Bone marrow (tissue), 2 donors: ENCODE measurements at places on chromosomes 5 and 9.

GRCh38 chr9:30630459-30630858, 1754.0 kb upstream of the ACO1 start:
- no peak for DNase-seq

GRCh38 chr9:138082918-138083636, 205.5 kb downstream of the CACNA1B start:
- DNase-seq: no peak

DNA sequence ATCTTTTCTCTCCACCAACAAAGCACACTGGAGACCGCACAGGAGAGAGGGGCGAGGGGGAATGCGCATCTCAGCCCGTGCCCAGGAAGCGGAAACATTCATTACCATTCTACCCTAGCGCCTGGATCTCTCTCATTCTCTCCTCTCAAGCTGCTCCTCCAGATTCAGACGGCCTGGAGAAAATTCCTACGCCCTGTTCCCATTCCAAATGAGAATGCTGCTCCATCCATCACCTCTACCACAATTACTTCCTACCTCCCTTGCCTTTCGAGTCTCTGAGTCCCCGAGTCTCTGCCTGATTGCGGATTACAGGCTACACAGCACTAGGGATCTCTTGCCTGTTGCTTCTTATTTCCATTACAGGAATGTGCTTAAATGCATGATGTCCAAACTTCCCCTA, 6.7 kb downstream of the DDX31 start:
- no peak for DNase-seq

GRCh38 chr5:100762108-100762507, 141.0 kb downstream of the ST8SIA4 start:
- DNase-seq: no peak

DNA sequence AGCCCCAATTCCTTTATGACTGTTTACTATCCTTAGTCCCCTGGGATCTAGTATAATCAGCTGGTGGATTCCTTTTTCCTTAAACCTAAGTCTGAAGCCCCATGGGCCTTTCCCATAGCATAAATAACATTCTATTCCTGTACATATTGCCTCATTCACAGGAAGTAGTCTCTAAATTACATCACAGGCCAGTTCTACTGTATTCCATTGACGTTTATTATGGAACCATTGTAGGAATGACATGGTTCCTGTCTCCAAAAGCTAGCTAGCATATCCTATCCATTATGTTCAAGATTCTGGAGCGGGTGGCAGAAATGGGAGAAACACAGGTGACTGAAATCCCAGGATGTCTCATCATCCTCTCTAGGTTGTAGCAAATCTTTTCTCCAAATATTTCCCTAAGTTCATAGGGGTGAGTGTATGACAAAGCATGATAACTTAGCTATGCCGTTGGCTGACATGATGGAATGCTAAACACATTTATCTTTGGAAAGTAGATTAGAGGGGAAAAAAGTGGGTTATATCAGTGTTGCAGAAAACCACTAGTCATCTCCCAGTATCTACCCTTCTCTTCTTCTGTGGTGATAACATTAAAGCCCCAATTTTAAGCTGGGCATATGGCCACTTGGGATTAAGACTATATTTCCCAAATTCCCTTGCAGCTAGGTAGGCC, 140.1 kb downstream of the FGF1 start:
- DNase-seq: no peak

- DNase-seq: no peak
Observed at GRCh38 chr5:83034528-83035207, 42.5 kb downstream of the TMEM167A start.

DNA sequence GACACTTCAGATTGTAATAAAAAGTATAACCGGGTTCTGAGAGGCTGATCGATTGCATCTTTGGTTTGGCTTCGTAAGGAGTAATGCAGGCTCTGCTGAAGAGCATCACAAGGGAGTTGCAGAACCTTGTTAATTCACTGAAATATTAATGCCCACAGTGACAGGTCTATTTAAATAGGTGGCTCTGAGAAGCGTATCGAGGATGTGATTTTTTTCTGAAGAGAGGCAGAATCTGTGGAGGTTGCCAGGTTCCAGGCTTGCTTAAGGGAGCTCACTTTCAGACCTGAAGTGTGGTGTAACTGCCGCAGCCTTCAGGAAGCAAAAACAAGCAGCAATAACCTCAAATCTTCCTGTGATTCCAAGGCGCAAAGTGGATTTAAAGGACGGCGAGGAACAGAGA, 80.3 kb downstream of the ANKRD33B start:
- DNase-seq: no peak

DNA sequence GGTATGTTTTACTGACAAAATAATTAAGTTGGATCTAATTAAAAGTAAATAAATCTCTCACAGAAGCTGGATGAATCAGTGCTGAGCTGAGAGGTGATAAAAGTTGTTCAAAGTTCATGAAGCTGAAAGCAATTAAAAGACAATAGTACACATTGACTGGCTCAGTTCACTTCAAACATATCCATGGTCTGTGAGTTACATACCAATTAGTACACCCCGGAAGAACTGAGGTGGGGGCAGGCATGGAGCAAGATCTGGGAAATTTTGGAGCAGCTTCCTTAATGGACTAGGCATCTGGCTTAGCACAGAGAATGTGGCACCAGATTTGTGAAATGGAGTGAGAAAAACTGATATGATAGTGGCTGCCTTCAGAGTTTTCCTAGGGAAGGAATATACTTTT, 152.7 kb downstream of the ATP10B start:
- no peak for DNase-seq

GRCh38 chr5:160272264-160272663, 40.1 kb downstream of the CCNJL start:
- no peak for DNase-seq

GRCh38 chr9:88965473-88965872, 25.8 kb upstream of the S1PR3 start:
- no peak for DNase-seq

DNA sequence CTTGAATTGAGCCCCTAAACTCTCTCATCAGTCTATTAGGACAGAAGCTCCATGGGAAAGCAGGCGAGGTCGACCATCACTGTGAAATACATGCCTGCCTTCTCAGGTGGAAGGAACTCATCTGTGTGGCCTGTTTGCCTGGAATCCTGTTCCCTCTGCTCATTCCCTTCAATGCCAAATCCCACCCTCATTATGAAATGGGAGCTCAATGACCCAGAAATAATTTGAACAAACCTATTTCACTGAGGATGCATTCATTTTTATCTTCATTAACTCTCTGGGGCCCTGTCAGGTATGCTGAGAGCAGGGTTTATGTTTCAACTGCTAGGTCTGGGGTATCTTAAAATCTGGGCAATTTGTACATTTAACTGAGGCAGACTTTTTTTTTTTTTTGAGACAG, 142.2 kb downstream of the MED27 start:
- DNase-seq: no peak

- DNase-seq: no peak
Observed at GRCh38 chr9:77454663-77455062, 193.5 kb downstream of the GNA14 start.

GRCh38 chr5:124825250-124825982, 79.0 kb upstream of the ZNF608 start:
- no peak for DNase-seq
